ENCODE measurements at places on chromosomes 16 and 17. TPM values are rescaled to one million over a fixed set of nuclear protein-coding genes. Genes with fewer than 3 reads are reported as not detected.

GRCh38 chr17:80760511-80760911, 215.9 kb downstream of the RPTOR start:
- H3K36me3 ChIP-seq: no peaks in the 10 kb centered on the region
- DNase-seq: no peak
- no peaks in the 10 kb centered on the region for H3K27me3 ChIP-seq
- H3K4me1 ChIP-seq: no peaks in the 10 kb centered on the region
- no peak overlapping the region for H3K4me3 ChIP-seq
- H3K27ac ChIP-seq: no peak overlapping the region

DNA sequence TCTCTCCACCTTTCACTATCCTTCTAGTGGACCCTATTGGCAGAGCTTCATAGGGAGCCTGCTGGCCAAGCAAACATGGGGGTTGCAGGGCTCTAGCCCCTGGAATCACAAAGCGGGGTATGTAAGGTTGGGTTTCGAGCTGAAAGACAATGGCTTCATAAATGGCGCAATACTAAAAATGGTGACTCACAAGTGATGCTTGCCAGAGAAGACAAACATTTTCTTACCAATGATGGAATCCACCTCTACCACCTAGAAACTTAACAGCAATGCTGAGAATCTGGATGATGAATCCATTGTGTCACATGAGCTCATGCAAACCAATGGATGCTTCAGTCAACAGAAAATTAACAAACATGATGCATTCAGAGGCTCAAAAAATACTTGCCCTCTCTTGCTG, 375.3 kb upstream of the PSMD7 start:
- H3K27me3 ChIP-seq: no peaks in the 10 kb centered on the region
- DNase-seq: no peak
- no peaks in the 10 kb centered on the region for H3K4me1 ChIP-seq
- H3K36me3 ChIP-seq: no peaks in the 10 kb centered on the region

GRCh38 chr17:36941265-36942010, 4.2 kb downstream of the LHX1 start:
- H3K4me1 ChIP-seq: no peaks in the 10 kb centered on the region
- no peak overlapping the region for H3K27ac ChIP-seq

DNA sequence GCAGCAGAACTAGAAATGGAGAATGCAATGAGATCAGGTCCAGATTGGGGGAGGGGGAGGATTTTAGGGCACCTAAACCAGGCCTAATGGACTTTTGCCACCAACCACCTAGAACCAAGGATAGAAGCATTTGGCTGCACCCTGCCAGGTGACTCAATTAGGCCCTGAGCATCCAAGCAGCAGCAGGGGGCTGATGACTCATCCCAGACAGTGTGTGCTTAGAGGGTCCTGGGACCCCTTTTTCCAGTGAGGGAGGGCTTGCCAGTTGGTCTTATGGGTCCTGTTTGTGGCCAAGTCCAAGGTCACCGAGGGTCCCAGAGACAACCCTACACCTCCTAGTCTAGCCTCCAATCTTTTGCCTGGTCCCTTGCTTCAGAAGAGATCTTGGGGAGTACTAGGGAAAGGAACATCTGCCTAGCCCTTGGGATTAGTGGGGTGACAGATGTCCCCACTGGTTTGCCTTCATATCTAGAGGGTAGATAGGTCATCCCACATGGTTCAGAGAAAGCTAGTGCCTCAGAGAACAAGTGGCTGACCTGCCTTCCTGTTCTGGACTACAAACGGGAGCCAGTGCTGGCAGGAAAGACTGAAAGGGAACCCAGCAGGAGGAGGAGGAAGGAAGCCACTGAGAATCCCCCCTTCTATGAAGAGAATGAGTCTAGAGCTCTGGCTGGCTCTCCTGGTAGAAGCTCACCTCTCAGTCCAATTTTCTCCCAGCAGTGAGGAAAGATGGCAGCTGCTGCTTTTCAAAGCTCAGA, 1.6 kb upstream of the TBKBP1 start:
- no peak overlapping the region for H3K27ac ChIP-seq
- DNase-seq: no peak
- no peaks in the 10 kb centered on the region for H3K36me3 ChIP-seq

DNA sequence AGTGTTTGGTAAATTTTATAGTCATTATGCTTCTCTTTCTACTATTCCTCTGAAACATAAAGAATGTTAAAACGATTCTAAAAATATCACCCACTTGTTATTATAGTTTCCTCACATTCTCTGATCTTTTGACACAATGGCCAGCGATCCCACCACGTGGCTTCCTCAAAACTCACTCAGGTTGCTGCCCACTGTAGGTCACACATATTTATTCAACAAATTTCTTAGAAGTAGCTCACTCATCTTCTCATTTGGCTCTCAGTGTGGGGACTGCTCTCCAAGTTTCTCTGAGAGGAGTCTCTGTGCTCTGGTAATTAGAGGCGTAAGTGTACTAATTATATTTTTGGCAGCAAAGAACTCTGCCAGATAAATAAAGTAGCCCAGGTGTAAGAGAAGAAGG, 465.4 kb downstream of the CDH11 start:
- H3K4me3 ChIP-seq: no peak overlapping the region
- DNase-seq: no peak
- H3K4me1 ChIP-seq: peaks cover 2% of the 10 kb centered on the region
- no peak overlapping the region for H3K27ac ChIP-seq
- H3K36me3 ChIP-seq: no peaks in the 10 kb centered on the region

DNA sequence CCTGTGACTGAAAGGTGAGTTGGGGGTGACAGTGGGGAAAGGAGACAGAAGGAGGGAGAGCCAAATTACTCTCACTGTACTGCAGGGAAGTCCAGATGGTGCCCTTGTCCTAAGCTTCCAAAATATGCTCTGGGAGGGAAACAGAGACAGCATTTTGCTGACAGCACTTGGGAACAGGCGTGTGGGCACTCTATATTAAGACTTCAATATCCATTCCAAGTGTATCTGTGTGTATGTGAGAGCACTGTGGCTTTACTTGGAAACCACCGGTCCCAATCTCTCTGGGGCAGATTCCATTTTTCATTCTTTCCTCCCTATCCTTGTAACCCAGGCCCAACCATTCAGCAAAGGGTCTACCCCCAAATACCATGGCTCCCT, 407.3 kb downstream of the UTP18 start:
- H3K4me3 ChIP-seq: no peak overlapping the region
- no peaks in the 10 kb centered on the region for H3K36me3 ChIP-seq
- H3K27me3 ChIP-seq: no peaks in the 10 kb centered on the region
- H3K27ac ChIP-seq: no peak overlapping the region
- DNase-seq: no peak

DNA sequence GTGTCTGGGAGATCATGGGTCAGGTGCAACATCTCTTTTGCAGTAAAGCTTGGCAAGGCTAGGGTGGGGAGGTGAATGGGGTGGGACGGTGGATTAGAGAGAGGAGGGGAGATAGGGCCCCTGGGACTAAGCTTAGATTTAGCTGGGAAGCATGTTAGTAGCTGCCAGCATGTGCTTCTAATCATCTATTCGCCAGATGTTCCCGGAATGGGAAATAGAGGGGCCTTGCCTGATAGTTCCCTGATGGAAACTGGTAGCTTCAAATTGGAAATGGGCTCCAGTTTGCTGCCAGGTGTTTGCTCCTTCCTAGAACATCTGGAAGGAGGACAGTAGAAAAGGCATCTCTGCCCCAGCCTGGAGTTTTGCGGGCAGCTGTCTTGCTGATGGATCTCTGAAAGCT, 176.1 kb downstream of the CCDC182 start:
- no peak for DNase-seq
- no peak overlapping the region for H3K27ac ChIP-seq
- H3K27me3 ChIP-seq: no peaks in the 10 kb centered on the region
- H3K4me1 ChIP-seq: peaks cover 1% of the 10 kb centered on the region

DNA sequence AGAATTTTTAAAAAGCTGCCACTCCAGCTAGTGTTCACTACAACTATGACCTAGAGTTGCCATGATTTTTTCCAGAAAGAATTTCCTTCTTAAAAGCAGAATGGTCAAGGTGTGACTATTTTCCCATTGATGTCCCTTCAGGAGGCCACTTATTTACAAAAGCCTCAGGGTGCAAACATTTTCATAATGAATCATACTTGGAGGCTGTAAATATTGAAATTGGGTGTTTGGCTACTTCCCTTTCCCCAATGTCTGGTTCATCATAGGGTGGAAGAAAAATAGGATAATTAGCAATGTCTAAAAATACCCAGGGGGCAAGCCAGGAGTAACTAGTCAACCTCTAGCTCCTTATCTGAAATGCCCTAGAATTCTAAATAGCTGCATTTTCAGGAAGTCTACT, 18.8 kb downstream of the AXIN2 start:
- H3K36me3 ChIP-seq: peaks cover 2% of the 10 kb centered on the region
- H3K27me3 ChIP-seq: no peaks in the 10 kb centered on the region
- peaks cover 4% of the 10 kb centered on the region for H3K4me1 ChIP-seq
- DNase-seq: no peak
- no peak overlapping the region for H3K4me3 ChIP-seq

DNA sequence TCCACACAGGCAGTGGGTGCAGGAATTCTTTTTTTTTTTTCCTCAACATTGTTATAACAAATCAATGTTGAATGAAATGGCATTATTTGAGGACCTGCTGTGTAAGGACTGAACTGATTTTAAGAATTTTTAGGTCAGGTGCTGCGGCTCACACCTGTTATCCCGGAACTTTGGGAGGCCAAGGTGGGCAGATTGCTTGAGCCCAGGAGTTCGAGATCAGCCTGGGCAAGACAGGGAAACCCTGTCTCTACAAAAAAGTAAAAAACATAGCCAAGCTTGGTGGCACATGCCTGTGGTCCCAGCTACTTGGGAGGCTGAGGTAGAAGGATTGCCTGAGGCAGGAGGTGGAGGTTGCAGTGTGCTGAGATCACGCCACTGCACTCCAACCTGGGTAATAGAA, 12.4 kb downstream of the MPRIP start:
- H3K27me3 ChIP-seq: no peaks in the 10 kb centered on the region
- DNase-seq: no peak
- H3K27ac ChIP-seq: no peak overlapping the region

GRCh38 chr16:57284952-57285363, 486 bp upstream of the PLLP start:
- no peaks in the 10 kb centered on the region for H3K36me3 ChIP-seq
- no peaks in the 10 kb centered on the region for H3K27me3 ChIP-seq
- peak overlapping the region; percentile 16 for H3K4me3 ChIP-seq
- no peaks in the 10 kb centered on the region for H3K4me1 ChIP-seq
- no peak overlapping the region for H3K27ac ChIP-seq

GRCh38 chr17:82338858-82339633, 5.5 kb upstream of the SECTM1 start:
- DNase-seq: peak; percentile 77
- H3K27ac ChIP-seq: no peak overlapping the region
- peak overlapping the region; percentile 7 for H3K4me3 ChIP-seq

CMTM2 gene
- not detected for total RNA-seq

RNF222 gene
- total RNA-seq: not detected

TUFM gene
- 71.2 TPM for total RNA-seq

Data from aorta (tissue), 5 donors.